GM18507 (cell line): ENCODE measurements at places on chromosomes 2 and 18.

DNA sequence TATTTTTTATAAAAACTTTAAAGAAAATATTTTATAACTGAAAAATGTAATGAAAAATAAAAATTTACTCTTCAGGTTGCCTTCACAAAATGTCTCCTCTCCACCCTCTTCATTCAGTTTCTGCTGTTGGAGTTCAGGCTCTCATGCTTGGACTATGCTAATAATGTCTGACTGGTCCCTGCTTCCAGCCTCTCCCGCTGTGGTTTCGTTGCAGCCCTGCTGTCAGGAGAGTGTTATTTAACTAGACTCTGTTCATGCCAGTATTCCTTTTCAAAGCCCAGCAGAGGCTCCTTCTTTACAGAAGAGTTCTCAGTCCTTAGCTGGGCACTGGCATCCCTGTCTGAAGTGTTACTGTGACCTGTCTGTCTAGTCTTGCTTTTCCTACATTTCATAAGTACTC, 40.4 kb downstream of the CLIP4 start:
- DNase-seq: no peak

DNA sequence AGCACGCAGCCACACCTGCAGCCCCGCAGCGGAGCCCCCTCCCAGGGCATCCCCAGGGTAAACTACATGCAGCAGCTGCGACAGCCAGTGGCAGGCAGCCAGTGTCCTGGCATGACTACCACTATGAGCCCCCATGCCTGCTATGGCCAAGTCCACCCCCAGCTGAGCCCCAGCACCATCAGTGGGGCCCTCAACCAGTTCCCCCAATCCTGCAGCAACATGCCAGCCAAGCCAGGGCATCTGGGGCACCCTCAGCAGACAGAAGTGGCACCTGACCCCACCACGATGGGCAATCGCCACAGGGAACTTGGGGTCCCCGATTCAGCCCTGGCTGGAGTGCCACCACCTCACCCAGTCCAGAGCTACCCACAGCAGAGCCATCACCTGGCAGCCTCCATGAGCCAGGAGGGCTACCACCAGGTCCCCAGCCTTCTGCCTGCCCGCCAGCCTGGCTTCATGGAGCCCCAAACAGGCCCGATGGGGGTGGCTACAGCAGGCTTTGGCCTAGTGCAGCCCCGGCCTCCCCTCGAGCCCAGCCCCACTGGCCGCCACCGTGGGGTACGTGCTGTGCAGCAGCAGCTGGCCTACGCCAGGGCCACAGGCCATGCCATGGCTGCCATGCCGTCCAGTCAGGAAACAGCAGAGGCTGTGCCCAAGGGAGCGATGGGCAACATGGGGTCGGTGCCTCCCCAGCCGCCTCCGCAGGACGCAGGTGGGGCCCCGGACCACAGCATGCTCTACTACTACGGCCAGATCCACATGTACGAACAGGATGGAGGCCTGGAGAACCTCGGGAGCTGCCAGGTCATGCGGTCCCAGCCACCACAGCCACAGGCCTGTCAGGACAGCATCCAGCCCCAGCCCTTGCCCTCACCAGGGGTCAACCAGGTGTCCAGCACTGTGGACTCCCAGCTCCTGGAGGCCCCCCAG, 254.1 kb downstream of the GLI2 start:
- DNase-seq: no peak

- no peak for DNase-seq
These were observed 577.1 kb downstream of the PIK3C3 start for GRCh38 chr18:42532119-42532518.

DNA sequence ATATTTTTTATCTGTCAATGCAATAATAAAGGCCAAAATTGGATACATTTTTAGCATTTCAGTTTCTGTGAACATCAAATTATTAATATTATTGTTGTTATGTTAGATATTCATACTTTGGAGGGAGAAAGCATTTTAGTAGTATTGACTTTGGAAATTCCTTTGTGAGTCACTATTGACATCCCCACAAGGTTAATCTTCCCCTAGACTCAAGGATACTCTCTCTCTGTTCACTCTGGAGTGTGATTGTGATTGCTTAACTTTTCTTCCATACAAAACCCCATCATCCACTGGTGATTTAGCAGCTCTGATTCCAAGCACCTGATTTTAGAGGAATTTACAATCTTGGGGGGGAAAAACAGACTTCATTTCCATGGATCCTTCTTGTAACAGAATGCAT, 352.0 kb downstream of the THSD7B start:
- DNase-seq: no peak

DNA sequence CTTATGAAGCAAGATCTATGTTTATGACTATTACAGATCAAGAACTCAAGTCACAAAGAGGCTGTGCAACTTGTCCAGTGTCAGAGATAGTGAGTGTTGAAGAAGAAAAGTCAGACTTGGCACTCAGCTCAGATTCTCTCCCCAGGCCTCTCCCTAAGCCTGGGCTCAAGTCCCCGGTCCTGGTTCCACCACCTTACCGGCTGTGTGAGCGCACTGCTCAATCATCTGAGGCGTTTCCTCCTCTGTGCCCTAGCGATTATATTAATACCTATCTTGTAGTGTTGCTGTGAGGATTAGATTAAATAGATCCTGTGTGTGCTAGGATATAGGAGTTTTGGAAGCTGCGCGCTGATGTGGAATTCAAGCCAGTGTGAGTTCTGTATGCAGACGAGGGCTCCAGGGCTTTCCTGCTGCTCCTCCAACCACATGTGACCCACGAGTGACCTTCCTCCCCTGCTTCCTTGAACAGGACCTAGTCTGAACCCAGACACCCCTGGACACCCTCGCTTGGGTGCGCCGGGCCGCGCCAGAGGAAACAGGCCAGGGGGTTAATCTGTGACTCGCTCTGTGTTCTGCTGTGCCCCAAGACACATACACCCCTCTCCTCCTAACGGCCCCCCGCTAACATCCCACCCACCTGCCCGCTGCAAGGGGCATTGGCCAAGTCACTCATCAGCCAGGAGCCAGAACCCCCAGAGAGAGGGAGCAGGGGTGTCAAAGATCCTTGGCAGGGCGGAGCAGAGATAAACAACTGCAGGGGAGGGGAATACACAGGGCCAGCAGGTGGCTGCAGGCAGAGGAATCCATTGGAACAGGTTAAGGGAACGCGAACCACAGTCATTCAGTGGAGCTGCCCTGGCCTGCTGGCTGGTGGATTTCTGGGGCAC, 38.3 kb downstream of the TNS1 start:
- DNase-seq: no peak

DNA sequence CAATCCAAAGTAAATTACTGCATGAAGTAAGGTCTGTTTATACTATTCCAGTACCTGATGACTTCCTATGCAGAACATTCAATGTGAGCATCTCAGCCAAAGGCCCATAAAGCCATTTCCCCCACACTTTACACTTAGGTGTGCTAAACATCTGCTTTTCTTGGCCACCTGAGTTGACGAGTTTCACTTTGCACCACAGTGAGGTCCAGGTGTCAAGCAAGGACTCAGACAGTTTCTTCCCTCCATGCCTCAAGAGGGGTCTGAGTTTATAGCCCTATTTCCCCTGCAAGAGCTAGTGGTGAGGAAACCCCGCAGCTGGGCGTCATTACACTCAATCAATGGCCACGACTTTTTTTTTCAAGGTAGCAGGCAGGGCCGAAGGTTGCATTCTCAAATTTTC, 107.7 kb downstream of the MREG start:
- no peak for DNase-seq

DNA sequence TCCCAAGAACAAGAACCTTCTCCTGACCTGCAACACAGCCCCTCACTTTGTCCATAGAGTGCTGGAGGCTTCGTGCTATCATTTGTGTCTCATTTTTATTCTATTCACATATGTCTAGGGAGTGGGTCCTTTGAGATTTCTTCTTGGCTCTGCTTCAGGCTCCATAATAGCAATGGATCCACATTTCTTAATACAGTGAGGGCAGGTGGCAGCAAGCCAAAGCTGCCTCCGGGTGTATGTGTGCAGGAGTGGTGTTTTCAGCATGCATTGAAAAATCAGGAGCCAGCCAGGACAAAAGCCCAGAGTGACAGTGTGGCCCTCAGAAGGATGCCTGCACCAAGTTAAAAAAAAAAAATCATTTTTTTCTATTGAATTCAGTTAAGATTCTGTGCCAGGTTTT, 115.1 kb upstream of the PELI1 start:
- no peak for DNase-seq

GRCh38 chr2:118119158-118119727, 31.0 kb downstream of the INSIG2 start:
- DNase-seq: no peak

- DNase-seq: no peak
These were observed 17.1 kb upstream of the ANTXR1 start for GRCh38 chr2:68995916-68996315.

- no peak for DNase-seq
These were observed 59.5 kb downstream of the APOB start for GRCh38 chr2:20984408-20984807.

DNA sequence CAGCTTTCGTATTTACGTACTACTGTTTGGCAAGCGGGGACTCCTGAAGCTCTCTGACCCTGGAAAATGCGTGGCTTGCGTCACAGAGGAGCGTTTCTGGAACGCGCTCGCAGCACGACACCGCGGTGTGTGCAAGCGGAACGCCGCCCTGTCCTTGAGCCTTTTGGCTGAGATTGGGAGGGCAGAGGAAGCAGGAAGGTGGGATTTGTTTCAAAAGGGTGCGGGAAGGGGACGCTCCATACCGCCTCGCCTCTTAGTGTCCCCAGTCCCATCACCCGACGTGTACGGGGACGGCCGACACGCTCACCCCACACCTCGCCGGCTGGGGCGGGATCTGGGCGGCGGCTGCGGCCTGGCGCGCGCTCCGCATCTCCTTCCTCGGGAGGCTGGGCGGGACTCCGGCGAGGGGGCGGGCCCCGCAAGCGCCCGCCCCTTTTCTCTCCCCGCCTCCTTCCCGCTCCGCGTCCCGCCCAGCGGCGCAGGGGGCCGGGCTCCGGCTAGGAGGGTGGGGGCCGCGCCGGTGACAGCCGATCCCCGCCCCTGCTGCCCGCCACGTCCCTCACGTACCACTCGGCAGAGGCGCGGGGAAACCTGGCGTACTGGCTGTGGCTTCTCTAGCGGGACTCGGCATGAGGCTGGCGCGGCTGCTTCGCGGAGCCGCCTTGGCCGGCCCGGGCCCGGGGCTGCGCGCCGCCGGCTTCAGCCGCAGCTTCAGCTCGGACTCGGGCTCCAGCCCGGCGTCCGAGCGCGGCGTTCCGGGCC, at the start of gene PDK1:
TSS of gene PDK1 (plus strand) at position 569 of the 762 bp plus-strand sequence. CDS start at position 630, 61 bp downstream.
- peak; percentile 90 for DNase-seq

GRCh38 chr2:65198737-65199136, 28.9 kb upstream of the ACTR2 start:
- DNase-seq: no peak

DNA sequence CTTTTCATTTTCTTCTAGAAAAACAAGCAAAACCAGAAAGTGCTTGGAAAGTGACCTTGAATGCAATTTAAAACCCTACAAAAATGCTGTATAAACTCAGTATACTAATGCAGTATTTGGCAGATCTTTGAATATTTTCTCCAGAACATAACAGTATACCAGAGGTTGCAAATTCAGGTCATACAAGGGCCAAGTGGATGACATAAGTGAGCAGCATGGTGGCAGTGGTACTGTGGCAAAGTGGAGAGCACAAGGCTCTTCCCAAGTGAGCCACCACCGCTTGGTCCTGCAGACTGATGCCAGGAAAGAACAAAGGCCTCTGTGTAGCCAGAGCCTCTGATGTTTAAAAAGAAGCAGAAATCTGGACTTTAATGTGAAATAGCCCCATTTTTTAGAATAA, 33.1 kb downstream of the METTL4 start:
- DNase-seq: no peak

DNA sequence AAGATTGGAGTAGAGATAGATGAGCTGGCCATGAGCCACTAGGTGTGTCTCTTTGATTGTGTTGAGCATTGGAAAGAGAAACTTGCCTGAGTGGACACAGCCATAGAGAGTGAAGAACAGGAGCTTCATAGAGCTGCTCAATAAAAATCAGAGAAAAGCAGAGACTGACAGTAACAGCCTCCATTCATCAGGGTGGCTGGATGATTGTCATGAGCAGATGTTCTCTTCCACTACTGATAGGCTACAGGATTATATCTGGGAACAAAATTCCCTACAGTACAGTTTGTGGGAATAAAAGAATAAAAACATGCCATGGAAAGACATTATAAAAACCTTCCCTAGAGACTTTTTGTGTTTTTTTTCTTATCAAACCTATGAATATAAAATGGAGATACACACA, 404.8 kb upstream of the ACVR2A start:
- no peak for DNase-seq

- DNase-seq: no peak
These were observed 41.3 kb downstream of the VSNL1 start for GRCh38 chr2:17581831-17582230.

GRCh38 chr18:5997361-5997760, 102.0 kb upstream of the TMEM200C start:
- DNase-seq: no peak

- no peak for DNase-seq
These were observed 80.5 kb downstream of the PHLPP1 start for GRCh38 chr18:62795813-62796212.

DNA sequence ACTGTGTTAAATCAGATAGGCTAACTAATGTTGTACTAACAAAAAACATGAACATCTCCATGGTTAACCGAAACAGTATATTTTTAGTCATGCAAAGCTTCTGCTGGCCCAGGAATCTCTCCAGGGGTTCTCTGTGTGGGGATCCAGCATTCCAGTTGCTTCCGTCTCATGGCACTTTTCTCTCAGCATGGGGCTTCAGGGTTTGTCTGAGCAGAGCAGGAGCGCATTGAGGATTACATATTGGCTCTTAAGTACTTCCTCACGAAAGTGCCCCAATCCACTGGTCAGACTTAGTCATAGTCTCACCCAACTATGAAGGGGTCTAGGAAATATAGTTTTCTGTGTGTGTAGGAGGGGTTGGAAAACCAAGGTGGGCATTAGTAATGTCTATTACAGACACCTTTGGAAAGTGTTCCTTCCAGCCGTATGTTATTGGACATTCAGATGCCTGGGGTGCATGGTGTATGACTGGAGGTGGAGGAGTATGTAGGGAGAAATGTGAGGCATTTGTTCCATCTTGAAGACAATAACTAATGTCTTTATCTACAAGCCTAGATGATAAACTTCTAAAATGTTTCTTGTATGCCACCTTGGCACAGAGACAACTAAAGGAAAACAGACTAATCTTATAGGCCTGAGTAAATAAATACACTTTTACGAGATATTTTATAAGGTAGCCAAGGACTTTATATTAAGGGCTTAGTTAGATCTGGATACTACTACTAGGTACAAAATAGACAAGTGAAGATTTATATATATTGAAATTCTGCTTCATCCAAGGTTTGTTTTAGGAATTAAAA, 123.8 kb upstream of the ZEB2 start:
- DNase-seq: no peak
